Activated CD8-positive, alpha-beta T cell treated with anti-CD3 and anti-CD28 coated beads, Interleukin-2, amount 10 ng/mL, durations not matched to agents 7 days and 5 days (primary cell): ENCODE measurements at places on chromosomes 1 and 21. TPM values are rescaled to one million over a fixed set of nuclear protein-coding genes. Genes with fewer than 3 reads are reported as not detected.

Gene NBPF12
- 11.3 TPM for total RNA-seq

Gene CFAP141
- total RNA-seq = not detected

Gene PLCH2
- total RNA-seq = 9.8 TPM

Gene MIXL1
- not detected for total RNA-seq

Gene DMRTA2
- not detected for total RNA-seq

Gene DRAXIN
- total RNA-seq = 7.7 TPM

Gene SMCP
- not detected for total RNA-seq

Gene EDARADD
- 1.2 TPM for total RNA-seq

Gene CSRP1
- total RNA-seq = 78.7 TPM

Gene AMY1C
- total RNA-seq = not detected

Gene INPP5B
- total RNA-seq = 40.2 TPM

Gene OR2T33
- not detected for total RNA-seq

Gene SHE
- total RNA-seq = not detected
